ENCODE measurements at places on chromosomes 12 and 14.

DNA sequence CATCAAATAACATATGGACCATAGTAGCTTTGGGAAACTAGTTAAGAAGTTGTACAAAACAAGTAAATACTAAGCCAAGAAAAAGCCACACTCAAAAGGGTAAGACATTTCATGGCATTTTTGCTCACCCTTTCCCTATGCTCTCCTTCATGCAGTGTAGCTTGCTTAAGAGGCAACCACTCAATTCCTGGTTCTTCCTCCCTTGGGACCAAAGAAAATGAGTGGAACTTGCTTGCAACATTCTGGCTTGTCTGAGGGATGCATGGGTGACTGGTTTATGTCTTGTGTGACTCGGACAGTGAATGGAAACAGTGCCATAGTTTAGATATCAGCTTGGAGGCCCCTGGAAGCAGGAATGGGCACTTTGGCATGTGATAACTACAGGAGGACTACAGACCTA, 252.0 kb upstream of the ARID2 start:
- no peak for DNase-seq

GRCh38 chr12:86193931-86194330, 62.3 kb downstream of the MGAT4C start:
- no peak for DNase-seq

GRCh38 chr12:90801776-90802175, 153.2 kb downstream of the CCER1 start:
- DNase-seq = no peak

- DNase-seq = no peak
Observed at GRCh38 chr12:52037248-52037861, 13.9 kb upstream of the NR4A1 start.

- DNase-seq = no peak
Observed at GRCh38 chr12:85531341-85531740, 251.3 kb downstream of the ALX1 start.

DNA sequence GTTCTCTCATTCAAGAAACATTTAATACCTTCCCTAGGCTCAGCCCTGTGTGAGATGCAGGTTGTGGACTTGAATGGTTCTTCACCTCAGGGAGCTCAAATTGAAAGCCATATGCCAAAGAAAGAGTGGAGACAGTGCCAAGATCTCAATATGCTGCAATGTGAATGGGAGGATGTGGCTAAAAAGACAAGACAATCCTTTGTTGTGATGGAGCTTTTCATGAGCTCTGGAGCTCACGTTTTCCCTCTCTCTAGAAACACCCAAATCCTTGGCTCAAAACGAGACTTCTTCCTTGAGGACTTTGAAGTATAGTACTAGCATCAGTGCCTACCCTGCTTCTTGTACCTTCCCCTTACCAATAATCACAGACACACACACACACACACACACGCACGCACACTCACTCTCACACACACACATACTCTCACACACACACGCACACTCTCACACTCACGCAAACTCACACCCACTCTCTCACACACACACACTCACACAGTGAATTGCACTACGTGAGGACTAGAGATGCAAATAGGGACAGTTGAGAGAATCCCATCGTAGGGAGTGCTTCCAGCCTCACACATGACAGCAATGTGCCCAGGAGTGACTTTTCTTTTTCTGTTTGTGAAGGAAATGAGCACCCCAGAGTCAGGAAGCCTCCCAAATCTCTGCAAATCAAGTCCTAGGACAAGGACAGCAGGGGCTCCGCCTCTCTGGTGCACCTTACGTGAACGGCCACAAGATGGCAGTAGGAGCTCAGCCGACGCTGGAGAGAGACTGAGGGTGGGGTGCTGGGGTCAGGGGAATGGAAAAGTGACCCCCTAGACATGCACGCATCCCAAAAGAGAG, 231.4 kb downstream of the PCNX1 start:
- peak; percentile 61 for DNase-seq

DNA sequence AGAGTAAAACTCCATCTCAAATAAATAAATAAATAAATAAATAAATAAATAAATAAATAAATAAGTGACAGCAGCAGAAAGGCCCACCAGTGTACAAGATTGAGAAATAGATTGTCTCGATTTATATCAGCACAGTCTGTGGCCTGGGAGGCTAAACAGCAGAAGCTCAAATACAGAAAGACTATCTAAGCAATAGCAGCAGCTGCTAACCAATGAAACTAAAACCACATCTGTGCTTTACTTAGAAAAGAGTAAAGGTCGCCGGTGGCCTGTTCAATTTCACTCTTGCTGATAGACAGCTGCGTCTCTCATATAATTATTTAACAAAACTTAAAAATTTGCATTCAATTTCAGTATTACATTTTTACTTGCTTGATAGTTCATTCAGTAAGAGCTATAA, 325.7 kb downstream of the CEP128 start:
- no peak for DNase-seq

DNA sequence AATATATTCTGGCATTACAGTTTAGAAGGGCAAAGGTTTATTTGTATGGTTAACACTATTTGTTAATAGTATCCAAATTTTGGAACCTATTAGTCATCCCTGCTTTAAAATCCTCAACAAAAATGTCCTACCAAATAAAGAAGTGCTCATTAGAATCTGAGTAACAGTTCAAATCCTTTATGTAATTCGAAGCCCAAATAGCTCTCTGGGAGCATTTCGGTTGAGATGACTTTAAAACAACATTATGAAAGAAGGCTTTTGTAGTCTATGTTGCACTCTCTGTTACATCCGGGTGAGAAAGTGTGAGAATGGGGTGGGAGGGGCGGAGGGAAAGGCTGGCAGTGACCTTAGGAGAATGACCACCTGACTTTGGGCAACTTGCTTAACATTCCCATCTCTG, 59.7 kb downstream of the SLC38A1 start:
- DNase-seq = no peak

DNA sequence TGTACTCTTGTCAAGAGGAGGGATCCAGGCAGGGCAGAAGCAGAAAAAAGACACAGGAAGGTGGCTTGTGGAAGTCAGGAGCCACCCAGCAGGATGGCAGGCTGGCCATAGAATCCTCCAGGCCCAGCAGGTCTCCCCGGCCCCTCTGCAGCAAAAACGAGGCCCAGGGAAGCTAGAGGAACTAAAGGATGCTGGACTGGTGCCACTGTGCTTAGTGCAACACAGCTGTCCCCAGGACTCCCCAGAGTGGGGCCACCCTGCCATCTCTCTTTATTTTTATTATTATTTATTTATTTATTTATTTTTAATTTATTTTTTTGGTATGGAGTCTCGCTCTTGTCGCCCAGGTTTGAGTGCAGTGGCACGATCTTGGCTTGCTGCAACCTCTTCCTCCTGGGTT, 54.1 kb downstream of the PITPNM2 start:
- no peak for DNase-seq

DNA sequence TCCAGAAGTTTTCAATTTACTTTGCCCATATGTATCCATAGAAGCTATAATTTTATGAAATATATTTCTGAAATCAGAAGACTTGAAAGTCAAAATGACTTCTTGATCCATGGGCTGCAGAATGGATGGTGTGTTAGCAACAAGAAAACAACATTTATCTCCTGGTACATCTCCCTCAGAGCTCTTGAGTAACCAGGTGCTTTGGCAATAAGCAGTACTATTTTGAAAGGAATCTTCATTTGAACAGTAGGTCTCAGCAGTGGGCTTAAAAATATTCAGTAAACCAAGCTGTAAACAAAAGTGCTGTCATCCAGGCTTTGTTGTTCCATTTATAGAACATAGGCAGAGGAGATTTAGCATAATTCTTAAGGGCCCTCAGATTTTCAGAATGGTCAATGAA, 100.4 kb downstream of the SLC38A1 start:
- no peak for DNase-seq

- no peak for DNase-seq
Observed at GRCh38 chr14:58805057-58805456, 167.3 kb downstream of the DACT1 start.

DNA sequence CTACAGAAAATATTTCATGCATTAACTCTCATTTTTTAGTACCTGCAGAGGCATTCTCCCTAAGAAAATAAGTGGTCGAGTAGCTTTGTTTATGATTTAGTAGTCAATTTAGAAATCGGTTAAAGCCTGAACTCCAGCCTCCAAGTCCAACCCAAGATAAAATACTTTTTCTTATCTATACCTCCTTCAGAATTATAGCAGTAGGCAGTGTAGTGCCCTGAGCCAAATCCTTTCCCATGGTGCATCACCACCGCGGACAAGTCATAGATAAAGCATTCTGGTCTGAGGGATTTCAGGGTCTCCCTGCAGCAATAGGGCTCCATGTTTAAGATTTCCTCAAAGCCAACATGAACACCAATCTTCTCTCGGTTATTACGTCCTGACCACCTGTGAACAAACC, 30.5 kb downstream of the USP44 start:
- DNase-seq = no peak

DNA sequence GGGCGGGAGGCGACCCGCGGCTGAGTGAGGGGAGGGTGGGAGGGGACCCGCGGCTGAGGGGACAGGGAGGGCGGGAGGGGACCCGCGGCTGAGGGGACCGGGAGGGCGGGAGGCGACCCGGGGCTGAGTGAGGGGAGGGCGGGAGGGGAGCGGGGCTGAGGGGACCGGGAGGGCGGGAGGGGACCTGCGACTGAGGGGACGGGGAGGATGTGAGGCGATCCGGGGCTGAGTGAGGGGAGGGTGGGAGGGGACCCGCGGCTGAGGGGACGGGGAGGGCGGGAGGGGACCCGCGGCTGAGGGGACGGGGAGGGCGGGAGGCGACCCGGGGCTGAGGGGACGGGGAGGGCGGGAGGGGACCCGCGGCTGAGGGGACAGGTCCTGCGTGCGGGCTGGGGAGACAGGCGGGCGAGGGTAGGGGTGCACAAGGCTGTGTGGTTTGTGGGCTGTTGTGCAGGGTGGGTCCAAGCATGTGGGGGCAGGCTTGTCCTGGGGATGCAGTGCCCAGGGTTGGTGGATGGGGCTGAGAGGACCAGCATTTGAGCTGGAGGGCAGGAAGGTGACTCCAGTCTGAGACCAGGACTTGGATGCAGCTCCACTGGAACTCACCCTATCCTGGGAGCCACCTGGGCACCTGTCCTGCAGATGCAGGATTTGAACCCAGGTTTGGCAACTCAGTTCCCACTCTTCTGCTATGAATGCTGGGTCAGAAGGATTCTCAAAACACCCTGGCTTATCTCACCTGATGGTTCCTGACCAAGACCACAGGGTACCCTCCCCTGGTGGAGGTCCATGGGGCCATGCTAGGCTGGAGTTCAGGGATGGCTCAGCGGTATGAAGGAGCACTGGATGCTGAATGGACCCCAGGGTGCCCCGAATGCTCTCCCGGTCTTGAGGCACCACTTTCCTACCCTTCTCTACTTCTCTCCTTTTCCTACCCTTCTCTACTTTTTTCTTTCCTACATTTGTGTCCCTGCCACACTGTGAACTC, 9.4 kb downstream of the PLD4 start:
- peak; percentile 11 for DNase-seq

GRCh38 chr12:63228853-63229252, 77.9 kb upstream of the AVPR1A start:
- no peak for DNase-seq

- no peak for DNase-seq
Observed at GRCh38 chr14:68682166-68683103, 110.4 kb downstream of the ZFP36L1 start.

- DNase-seq = no peak
Observed at GRCh38 chr14:88049936-88050335, 45.0 kb downstream of the GPR65 start.

- no peak for DNase-seq
Observed at GRCh38 chr14:105436891-105437722, 17.5 kb downstream of the MTA1 start.

DNA sequence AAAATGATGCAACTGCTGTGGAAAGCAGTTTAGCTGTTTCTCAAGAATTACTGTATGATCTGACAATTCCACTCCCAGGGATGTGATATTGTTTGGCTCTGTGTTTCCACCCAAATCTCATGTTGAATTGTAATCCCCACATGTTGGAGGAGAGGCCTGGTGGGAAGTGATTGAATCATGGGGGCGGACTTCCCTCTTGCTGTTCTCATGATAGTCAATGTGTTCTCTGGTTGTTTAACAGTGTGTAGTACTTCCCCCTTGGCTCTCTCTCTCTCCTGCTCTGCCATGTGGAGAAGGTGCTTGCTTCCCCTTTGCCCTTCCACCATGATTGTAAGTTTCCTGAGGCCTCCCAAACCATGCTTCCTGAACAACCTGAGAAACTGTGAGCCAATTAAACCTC, 93.4 kb upstream of the CPM start:
- no peak for DNase-seq

GRCh38 chr14:72521968-72522741, 371.7 kb downstream of the DPF3 start:
- no peak for DNase-seq

- peak; percentile 44 for DNase-seq
Observed at GRCh38 chr12:6425590-6426531, 18.9 kb upstream of the CD27 start.

DNA sequence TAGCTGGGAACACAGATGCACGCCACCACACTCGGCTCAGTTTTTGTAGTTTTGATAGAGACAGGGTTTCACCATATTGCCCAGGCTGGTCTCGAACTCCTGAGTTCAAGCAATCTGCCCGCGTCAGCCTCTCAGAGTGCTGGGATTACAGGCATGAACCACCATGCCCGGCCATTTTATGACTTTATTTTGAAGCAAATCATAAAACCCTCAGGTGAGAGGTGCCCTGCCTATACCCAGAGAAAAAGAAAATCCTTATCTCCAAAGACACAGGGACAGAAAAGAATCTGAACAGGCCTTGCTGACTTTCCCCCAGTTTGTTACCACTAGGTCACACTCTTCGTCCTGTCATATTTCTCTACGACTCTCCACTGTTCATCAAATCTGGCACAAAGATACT, 48.8 kb downstream of the DAO start:
- DNase-seq = no peak

DNA sequence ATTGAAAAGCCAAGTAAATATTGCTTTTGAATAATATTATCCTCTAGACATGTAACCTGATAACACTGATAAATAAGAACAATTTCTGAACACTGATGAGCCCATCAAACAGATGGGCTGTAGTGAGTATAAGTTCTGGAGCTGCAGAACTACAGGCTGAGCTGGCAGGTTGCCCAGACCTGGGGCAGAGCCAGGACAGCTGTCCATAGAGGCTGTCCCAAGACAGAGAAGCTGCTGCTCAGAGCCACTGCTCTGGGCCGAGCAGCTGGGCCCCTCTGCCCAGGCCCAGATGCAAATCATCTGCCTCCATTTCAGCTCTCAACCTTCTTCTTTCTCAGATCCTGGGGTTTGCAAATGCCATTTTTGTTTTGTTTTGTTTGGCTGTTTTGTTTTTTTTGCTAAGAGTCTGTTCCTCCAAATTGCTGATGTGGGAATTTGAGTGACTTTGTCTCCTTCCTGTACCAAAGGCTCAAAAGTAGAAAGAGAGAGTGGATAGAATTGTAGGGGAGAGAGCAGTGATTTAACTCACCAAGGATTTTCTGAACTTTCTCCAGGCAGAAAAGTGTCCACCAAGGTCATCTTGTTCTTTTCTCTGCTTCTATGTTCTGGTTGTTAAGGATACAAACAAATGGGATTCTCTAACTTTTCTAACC, 4.0 kb upstream of the TESPA1 start:
- DNase-seq = no peak

- DNase-seq = no peak
Observed at GRCh38 chr12:6340745-6341416, 995 bp downstream of the TNFRSF1A start.
